T-cell (primary cell): ENCODE measurements at places on chromosomes 7 and 10.

- no peaks in the 10 kb centered on the region for H3K27me3 ChIP-seq
- H3K4me1 ChIP-seq: no peaks in the 10 kb centered on the region
- DNase-seq: no peak
These were observed 144.0 kb downstream of the PLCE1 start for GRCh38 chr10:94137747-94138146.

DNA sequence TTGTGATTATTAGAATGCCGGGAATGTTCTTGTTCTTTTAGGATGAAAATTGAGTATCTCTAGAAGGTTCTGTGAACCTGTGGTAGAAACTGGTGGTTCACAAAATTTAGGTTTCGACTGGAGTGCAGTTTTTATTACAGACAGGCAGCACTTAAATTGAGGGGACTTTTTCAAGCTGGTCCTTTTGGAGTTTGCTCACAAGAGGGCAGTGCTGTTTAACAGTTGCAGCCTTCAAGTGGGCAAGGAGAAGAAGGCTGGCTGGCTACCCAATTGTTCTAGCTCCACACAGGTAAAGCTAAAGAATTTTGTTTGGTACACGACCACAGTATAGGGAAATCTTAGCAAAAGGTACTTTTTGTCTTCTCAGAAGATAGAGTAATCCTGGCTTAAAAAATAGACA, 233.6 kb downstream of the SNX13 start:
- no peak overlapping the region for H3K27ac ChIP-seq
- no peaks in the 10 kb centered on the region for H3K4me1 ChIP-seq
- H3K36me3 ChIP-seq: no peaks in the 10 kb centered on the region
- H3K4me3 ChIP-seq: no peak overlapping the region

DNA sequence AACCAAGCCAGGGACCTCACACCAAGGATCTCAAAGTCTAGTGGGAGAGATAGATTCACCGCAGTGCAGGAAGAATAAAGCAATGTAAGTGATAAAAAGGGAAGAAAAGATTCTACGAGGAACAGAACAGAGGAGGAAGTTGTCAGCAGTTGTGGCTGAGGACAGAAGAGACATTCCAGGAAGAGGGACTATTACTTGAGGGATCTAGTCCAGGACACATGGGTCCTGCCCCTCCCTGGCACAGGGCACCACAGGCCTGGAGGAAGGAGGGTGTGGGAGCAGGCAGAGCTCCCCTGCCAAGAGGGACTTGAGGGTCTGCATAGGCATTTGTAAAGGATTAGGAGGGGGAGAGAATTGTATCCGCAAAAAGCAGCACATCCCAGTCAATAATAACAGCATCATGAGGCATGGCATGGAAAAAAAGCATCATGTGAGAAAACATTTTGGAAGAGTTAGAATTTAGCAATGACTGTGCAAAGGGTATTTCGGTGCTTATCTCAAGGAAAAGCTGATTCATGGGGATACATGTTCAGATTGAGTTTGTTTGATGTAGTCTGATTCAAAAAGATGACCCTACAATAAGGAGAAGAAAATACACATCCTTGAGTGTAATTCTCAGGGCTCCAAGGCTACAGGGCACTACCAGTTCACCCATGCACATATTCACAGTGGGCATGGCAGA, 12.7 kb downstream of the C10orf71 start:
- peaks cover 22% of the 10 kb centered on the region for H3K4me1 ChIP-seq
- no peak for DNase-seq
- no peaks in the 10 kb centered on the region for H3K27me3 ChIP-seq
- no peaks in the 10 kb centered on the region for H3K36me3 ChIP-seq
- H3K27ac ChIP-seq: no peak overlapping the region

GRCh38 chr7:5854738-5855137, 25.9 kb upstream of the OCM start:
- H3K4me3 ChIP-seq: no peak overlapping the region
- H3K27me3 ChIP-seq: no peaks in the 10 kb centered on the region

DNA sequence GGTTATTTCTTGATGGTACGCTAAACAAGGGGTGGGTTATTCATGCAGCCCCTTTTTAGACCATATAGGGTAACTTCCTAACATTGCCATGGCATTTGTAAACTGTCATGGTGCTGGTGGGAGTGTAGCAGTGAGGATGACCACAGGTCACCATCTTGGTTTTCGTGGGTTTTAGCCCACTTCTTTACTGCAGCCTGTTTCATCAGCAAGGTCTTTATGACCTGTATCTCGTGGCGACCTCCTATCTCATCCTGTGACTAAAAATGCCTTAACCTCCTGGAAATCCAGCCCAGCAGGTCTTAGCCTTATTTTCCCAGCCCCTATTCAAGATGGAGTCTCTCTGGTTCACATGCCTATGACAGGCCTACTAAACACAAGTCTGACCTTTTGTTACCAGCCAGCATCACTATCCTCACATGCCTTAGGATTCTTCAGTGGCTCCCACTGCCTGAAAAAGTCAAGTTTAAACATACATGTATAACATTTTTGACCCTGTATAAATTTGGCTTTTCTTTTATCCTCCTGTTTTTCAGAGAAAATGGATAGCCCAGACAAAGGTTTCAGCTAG, 13.2 kb upstream of the COBL start:
- no peak overlapping the region for H3K27ac ChIP-seq
- H3K36me3 ChIP-seq: no peaks in the 10 kb centered on the region
- DNase-seq: no peak
- H3K4me1 ChIP-seq: no peaks in the 10 kb centered on the region
- no peak overlapping the region for H3K4me3 ChIP-seq

- DNase-seq: no peak
- H3K27ac ChIP-seq: no peak overlapping the region
- no peak overlapping the region for H3K4me3 ChIP-seq
- no peaks in the 10 kb centered on the region for H3K36me3 ChIP-seq
- H3K4me1 ChIP-seq: peaks cover 38% of the 10 kb centered on the region
These were observed 43.6 kb upstream of the CARD11 start for GRCh38 chr7:3087243-3087755.

GRCh38 chr7:122543891-122544290, 155.0 kb downstream of the RNF133 start:
- DNase-seq: no peak
- no peaks in the 10 kb centered on the region for H3K4me1 ChIP-seq
- H3K4me3 ChIP-seq: no peak overlapping the region
- no peak overlapping the region for H3K27ac ChIP-seq
- no peaks in the 10 kb centered on the region for H3K27me3 ChIP-seq
- H3K36me3 ChIP-seq: no peaks in the 10 kb centered on the region

DNA sequence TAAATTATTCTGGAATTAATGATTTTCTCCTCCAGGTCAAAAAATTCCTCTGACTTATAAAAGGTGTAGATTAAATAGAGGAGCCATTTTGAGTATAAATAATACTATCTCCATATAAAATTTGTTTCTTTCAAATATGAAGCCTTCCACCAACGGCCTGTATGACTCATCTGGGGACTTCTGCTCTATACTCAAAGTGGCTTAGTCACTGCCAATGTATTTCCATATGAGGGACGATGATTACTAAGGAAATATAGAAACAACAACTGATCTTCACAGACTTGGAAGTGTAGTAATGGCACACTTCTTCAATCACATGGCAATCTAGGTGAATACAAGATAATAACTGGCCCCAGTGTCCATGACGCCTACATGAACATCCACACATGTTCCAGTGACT, 335.6 kb upstream of the HGF start:
- no peaks in the 10 kb centered on the region for H3K27me3 ChIP-seq
- H3K4me3 ChIP-seq: no peak overlapping the region
- no peaks in the 10 kb centered on the region for H3K4me1 ChIP-seq

DNA sequence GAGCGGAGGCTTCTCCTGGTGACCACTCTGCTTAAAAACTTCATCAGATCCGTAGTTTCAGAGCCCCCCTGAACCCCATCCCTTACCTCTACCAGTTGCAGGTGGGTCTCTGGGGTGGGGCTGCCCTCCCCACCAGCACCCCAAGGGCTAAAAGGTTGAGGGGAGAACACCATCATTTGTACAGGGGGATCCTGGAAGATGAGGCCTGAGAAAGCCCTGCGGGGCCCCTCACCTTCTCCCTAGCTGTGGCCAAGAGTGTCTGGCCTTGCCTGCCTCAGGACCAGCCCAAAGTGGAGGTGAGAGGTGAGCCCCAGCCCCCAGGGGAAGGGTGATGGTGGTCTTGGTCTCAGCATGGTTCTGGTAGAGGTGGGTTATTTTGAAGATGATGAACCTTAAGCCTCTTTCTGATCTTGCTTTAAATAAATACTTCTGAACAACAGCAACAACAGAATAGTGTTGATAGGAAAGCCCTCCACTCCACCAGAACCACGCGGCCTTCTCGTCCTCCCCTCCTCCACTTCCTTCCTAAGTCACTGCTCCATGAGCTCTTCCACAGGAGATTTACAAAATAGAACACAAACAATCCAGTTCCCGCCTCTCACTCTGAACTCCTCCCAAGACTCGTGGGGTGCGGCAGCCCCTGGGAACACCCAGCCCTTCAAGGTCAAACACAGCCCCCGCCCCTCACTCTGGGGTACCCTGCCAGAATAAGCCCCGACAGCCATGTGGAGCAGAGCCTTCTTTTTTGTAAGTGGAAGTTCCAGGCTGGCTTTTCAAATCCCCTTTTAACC, 169.1 kb downstream of the EGFR start:
- no peaks in the 10 kb centered on the region for H3K4me1 ChIP-seq
- no peak overlapping the region for H3K27ac ChIP-seq
- H3K4me3 ChIP-seq: no peak overlapping the region
- H3K36me3 ChIP-seq: no peaks in the 10 kb centered on the region

- H3K36me3 ChIP-seq: no peaks in the 10 kb centered on the region
- H3K27me3 ChIP-seq: no peaks in the 10 kb centered on the region
- no peak for DNase-seq
- no peaks in the 10 kb centered on the region for H3K4me1 ChIP-seq
These were observed 42.4 kb downstream of the PDK4 start for GRCh38 chr7:95553939-95554338.

GRCh38 chr7:49885593-49886285, 112.3 kb downstream of the VWC2 start:
- peaks cover 10% of the 10 kb centered on the region for H3K27me3 ChIP-seq
- H3K4me3 ChIP-seq: no peak overlapping the region
- H3K36me3 ChIP-seq: no peaks in the 10 kb centered on the region
- no peaks in the 10 kb centered on the region for H3K4me1 ChIP-seq
- no peak overlapping the region for H3K27ac ChIP-seq

GRCh38 chr10:3666525-3667302, 118.3 kb downstream of the KLF6 start:
- DNase-seq: peak; percentile 20
- H3K36me3 ChIP-seq: no peaks in the 10 kb centered on the region
- peaks cover 49% of the 10 kb centered on the region for H3K4me1 ChIP-seq
- H3K27me3 ChIP-seq: no peaks in the 10 kb centered on the region

DNA sequence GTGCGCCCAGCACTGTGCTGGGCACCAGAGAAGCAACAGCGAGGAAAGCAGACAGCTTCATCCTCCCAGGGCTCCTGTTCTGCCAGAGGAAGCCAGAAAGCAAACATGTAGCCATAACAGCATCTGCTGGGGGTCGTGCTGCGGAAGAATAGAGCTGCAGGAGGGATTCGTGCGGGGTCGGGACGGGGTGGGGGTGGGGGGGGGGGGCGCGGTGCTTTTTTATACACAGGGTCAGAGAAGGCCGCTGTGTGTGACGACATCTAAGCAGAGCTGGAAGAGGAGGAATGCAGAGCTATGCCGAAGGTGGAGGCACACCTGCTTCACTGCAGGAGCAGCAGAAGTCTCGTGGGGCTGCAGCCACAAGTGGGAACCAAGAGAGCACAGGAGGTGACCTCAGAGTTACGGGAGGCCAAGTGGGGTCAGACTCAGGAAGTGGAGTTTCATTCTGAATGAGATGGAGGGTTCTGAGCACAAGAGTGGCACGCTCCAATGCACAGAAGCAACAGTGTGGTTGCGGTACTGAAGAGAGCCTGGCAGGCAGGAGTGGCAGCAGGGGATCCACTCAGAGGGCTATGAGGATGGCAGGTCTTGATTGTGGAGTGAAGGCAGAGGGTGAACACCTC, 11.1 kb downstream of the PKD1L1 start:
- H3K27me3 ChIP-seq: no peaks in the 10 kb centered on the region
- H3K4me3 ChIP-seq: no peak overlapping the region

- peaks cover 5% of the 10 kb centered on the region for H3K27me3 ChIP-seq
- no peak for DNase-seq
- H3K4me1 ChIP-seq: no peaks in the 10 kb centered on the region
- H3K27ac ChIP-seq: no peak overlapping the region
- H3K4me3 ChIP-seq: no peak overlapping the region
- no peaks in the 10 kb centered on the region for H3K36me3 ChIP-seq
These were observed 35.9 kb upstream of the SKAP2 start for GRCh38 chr7:26900251-26900650.

GRCh38 chr7:28542410-28542809, 130.1 kb downstream of the CREB5 start:
- H3K4me1 ChIP-seq: no peaks in the 10 kb centered on the region
- H3K4me3 ChIP-seq: no peak overlapping the region
- no peak for DNase-seq

DNA sequence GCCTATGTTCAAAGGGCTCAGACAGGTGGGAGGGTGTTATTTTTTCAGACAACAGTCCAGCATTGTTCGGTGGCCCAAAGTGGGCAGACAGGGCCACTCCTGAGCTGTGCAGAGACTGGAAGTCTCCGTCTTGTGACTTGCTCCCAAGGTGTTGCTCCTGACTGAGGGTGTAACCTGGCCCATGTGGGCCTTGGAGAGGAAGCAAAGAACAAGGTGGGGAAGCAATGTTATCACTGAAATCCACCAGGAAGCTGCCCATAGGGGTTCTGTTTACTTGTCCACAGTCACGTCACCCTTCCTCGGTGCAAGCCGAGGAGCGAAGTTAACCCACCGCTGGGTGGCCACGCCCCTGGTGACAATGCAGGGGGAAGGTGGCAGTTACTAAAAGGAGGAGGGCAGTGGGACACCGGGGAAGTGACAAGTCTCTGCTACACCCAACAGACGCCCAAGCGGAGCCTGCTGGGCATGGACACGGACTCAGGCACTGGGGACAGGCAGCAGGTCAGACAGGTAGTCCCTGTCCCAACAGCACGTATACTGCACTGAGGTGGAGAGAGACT, 311.6 kb upstream of the MKI67 start:
- H3K4me1 ChIP-seq: no peaks in the 10 kb centered on the region
- no peak overlapping the region for H3K4me3 ChIP-seq
- no peak overlapping the region for H3K27ac ChIP-seq
- H3K36me3 ChIP-seq: no peaks in the 10 kb centered on the region
- no peaks in the 10 kb centered on the region for H3K27me3 ChIP-seq
- no peak for DNase-seq

- H3K4me3 ChIP-seq: no peak overlapping the region
- H3K36me3 ChIP-seq: no peaks in the 10 kb centered on the region
- no peak overlapping the region for H3K27ac ChIP-seq
- H3K27me3 ChIP-seq: no peaks in the 10 kb centered on the region
- H3K4me1 ChIP-seq: no peaks in the 10 kb centered on the region
These were observed 94.2 kb downstream of the NKX6-2 start for GRCh38 chr10:132691711-132692153.
